Activated CD4-positive, alpha-beta T cell treated with anti-CD3 and anti-CD28 coated beads, Interleukin-2, Interleukin-6, amounts not matched to agents 100 ng/mL and 50 ng/mL, durations not matched to agents 16 hours and 8 hours (primary cell): ENCODE measurements at places on chromosomes 3 and 15.
A peak's percentile ranks its signal among the peaks of the same experiment; 100 is the strongest.

GRCh38 chr3:9946112-9947024 is 5.8 kb downstream of the PRRT3 start:
- DNase-seq, result peak; percentile 81

GRCh38 chr3:195196266-195196665 is 74.7 kb downstream of the XXYLT1 start:
- DNase-seq, result no peak

GRCh38 chr15:64807751-64808222 is 17.7 kb downstream of the PIF1 start:
- DNase-seq, result no peak

DNA sequence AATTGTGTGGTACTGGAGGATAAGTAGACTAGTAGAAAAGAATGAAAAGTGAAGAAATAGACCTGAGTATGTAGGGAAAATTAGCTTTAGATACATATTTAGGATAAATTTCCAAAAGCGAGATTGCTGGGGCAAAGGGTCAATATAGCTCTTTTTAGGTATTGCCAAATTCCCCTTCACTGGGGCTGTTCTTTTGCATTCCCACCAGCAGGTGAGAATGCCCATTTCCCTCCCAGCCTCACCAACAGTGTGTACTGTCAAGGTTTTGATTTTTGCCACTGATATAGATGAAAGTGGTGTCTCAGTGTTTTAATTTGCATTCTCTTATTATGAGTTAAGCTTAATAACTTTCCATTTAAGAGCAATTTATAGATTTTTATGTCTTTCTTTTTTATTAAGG is 35.7 kb upstream of the BHLHE40 start:
- no peak for DNase-seq

- no peak for DNase-seq
Measured at GRCh38 chr3:128320551-128321340, 145.9 kb downstream of the DNAJB8 start.

GRCh38 chr3:47536967-47537366 is 23.5 kb upstream of the ELP6 start:
- DNase-seq, result no peak

- no peak for DNase-seq
Measured at GRCh38 chr3:152857082-152857481, 22.2 kb downstream of the P2RY1 start.

GRCh38 chr3:184361532-184361931 is at the start of the genes CLCN2 and POLR2H:
CLCN2 (minus strand) TSS chr3:184361605; CDS start chr3:184361479, 126 bp downstream.
POLR2H (plus strand) TSS chr3:184361710; CDS start chr3:184363493, 1,783 bp downstream.
- peak; percentile 58 for DNase-seq

DNA sequence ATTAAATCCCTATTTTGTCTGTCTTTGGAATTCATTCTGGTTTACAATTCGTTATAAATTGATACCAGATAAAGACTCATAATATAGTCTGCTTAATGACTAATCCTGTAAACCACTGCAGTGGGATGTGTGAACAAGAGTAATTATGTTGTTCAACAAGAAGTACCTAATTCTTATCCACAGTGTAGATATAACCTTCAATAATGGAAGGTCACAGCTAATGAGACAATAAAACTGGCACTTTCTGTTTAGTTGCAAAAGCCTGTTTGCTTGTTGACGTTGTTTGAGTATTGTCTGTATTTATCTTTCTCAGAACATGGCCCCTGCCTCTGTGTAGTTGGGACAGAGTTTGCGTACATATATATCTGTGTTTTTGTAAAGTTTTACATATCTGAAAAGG is 26.7 kb downstream of the PIAS1 start:
- DNase-seq, result no peak

GRCh38 chr3:8283193-8283592 is 218.4 kb upstream of the LMCD1 start:
- DNase-seq, result no peak

GRCh38 chr15:100595964-100596363 is 6.0 kb downstream of the LINS1 start:
- DNase-seq, result peak; percentile 27

- DNase-seq, result no peak
Measured at GRCh38 chr15:70475407-70475781, 288.0 kb downstream of the UACA start.

DNA sequence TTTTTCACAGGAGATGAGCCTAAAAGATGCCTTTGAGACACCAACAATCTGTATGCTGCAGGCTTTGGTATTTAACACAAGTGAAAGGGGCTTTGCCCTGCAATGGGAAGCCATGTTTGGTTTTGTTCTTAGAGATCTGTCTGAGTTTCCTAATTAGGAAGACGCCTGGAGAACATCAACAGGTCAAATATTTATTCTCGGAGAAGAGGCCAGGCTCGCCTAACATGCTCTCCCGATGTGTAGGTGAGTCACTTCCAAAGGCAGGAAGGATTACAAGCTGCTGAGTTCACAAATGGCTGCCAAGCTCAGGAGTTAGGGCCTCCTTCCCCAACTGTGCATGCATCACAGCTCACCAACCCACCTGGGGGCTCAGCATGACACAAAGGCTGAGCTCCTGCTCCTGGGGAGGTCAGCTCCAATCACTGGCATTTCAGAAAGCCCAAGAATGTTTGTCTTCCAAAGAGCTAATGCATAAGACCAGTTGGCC is 119.5 kb upstream of the PRICKLE2 start:
- no peak for DNase-seq

GRCh38 chr15:90869601-90870353 is 1.4 kb downstream of the FURIN start:
- peak; percentile 82 for DNase-seq

GRCh38 chr3:53464424-53464823 is 30.0 kb upstream of the CACNA1D start:
- DNase-seq, result no peak

- no peak for DNase-seq
Measured at GRCh38 chr3:29100292-29100691, 180.6 kb upstream of the RBMS3 start.

- DNase-seq, result no peak
Measured at GRCh38 chr3:48625600-48625999, 4.0 kb upstream of the TMEM89 start.

GRCh38 chr3:155908086-155908485 is 37.6 kb downstream of the GMPS start:
- peak; percentile 31 for DNase-seq

DNA sequence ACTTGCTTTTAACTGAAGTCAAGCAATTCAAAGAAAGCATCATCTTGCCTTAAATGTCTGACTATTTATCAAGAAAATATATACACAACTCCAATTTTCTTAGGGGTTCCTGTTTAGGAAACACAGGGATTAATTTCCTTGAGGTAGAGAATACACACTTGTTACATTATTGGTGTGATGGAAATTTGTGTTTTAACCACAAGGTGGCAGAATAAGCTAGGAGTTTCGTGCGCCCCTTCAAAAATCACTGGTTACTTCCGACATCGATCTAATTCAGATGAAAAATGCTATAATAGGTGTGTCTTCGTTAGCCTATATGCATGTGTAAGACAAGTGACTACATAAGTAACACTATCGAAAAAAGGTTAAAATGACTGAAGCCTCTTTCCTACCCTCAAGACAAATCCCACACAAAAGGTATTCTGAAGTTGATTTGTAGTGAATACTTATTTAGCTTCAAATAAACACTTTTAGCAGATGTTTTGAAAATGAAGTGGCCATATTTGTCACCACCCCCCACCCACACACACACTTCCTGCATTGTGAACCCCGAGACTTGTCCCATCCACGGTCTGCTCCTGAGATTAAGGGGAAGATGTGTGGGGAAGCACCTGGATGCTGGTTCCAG is 246.5 kb downstream of the ROBO1 start:
- peak; percentile 42 for DNase-seq

GRCh38 chr3:120148187-120148949 is 54.1 kb upstream of the GSK3B start:
- no peak for DNase-seq

DNA sequence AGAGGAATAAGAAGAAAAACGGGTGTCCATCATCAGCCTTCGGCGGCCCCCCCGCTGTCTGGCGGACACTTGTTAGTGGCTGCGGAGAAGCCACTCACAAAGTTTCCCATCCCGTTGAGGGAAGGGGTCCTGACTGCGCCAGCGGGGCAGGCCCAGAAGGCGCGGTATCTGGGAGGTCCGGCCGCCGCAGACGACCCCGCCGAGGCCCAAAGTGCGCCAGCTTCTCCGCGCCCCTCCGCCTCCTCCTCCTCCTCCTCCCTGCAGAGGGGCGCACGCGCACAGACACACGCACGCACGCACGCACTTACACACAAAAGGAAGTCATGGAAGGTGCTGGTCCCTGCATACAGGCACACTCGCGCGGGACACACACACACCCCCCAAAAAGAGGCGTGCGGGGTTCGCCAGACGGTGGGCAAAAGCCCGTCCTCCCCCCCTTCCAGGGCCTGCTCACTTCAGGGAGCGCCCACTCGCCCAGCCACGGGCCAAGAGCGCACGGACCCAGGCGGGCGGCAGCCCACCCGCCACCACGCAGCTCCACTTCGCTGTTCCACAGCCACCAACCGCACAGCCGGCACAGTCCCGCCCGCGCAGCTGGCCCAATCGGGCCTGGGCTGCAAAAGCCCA is 18.0 kb downstream of the ZNF148 start:
- peak; percentile 46 for DNase-seq

DNA sequence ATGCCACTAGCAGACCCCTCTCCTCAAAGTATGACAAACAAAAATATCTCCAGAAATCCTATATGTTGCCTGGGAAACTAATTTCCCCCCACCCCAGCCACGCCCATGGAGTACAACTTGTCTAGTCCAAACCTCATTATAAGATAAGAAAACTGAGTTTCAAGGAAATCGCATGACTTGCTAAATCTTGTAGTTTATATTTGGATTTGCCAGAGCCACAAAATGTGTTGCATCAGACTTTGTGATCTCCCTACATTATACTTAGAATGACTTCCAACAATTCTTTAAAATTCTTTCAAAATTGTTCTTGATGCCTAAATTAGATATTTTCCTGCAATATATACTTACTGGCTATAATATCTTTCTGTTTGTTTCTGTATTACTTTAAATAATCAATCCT is 1034.4 kb downstream of the IGSF11 start:
- DNase-seq, result no peak

- no peak for DNase-seq
Measured at GRCh38 chr3:173932624-173933023, 535.1 kb downstream of the NLGN1 start.

GRCh38 chr3:58117561-58118181 is 93.1 kb downstream of the DNASE1L3 start:
- DNase-seq, result no peak

DNA sequence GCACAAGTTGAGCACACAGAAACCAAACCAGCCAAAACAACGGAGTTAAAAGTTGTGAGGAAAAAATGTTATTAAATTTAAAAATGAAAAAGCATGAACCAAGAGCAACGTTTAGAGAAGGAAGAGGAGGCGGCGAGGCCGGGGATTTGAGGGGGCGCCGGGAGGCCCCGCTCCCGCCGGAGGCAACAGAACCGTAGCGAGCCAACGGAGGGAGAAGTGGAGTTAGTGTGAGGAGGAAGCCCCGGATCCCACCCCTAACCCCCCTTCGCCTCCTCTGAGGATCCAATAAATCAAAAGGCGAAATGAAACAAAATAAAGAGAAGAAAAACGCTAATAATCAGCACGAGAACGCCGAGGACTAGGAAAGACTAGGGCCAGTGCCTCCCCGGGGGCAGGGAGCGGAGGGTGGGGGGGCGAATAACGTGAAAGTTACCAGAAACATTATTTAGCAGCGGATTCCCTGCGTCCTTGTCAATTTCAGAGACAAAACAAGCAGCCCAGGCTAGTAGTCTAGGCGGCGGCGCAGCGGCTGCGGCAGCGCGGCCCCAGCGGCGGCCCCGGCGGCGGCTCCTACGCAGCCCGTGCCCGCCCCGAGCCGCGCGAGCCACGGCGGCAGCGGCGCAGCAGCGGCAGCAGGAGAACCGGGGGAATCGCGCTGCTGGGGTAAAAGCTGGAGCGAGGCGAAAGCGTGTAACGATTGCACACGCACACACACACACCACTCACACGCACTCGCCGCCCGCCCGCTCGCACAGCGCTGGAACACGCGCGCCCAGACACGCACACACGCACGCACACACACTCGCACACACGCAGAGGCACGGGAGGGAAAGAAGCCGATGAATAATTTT is 1.7 kb downstream of the MEIS2 start:
- DNase-seq, result peak; percentile 25

GRCh38 chr3:156518726-156519125 is 36.2 kb downstream of the SSR3 start:
- DNase-seq, result no peak

DNA sequence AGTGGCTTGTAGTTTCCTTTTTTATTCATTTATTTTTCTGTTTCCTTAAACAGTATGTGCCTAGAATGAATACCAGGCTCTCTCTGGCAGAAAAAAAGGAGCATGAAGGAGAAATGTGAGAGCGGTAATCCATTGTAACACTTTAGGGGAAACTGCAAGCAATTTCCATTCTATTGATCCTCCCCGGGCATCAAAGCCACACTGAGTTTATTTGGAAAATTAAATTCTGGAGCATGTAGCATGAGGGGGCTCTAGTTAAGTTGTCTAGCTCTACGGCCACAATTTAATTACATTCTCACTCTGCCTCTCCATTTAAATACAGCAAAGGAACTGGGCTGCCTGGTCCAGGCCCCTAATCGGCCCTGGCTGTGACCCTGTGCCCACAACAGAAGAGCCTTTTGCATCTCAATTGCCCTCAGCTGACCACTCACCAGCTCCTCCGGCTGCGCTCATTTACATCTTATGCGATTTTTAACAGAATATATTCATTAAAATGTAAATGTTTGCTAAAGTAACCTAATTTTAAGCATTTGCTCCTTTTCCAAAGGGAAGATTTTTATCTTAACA is 72.9 kb downstream of the MEGF11 start:
- DNase-seq, result no peak

DNA sequence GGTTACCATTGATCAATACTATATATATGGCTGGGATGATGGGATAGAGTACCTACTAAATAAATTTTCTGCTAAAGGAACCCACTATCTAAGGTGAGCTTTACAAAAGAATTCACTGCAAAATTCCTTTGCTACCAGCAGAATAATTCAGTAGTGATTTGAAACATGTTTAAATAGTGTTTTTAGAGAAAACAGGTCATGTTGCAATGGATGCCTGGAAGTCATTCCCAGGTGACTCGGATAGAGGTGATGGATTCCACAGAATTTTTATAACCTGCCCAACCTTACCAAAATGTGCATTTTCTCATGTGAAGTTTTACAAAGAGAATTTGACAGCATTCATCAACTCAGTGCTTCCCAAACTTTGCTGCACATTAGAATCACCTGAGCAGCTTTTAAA is 53.2 kb downstream of the CEP152 start:
- DNase-seq, result no peak

DNA sequence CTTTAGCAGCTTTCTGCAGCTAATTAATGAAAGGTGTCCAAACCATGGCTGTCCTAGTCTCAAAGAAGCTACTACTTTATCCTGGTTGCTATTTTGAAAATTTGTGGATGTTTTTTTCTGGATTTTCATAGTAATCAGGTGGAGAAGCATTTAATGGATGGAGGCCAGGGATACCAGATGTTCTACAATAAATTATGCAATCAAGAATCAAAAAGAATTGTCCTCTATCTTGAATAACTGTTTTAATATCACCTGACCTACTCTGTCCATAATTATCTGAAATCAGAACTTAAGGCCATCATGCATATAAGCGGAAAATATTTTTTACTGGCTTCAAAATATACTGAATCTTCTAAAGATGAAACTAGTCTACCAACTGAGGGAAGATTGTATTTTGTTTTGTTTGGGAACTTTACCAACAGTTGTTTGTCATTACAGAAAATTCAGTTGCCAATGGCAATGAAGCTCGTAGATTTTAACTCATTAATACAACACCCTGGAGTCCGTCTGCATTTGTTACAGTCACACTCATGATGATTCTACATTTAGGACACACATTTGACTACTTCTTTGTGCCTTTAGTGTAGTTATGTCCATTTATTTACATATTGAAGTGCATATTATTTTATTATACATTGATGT is 762.3 kb upstream of the GRM7 start:
- no peak for DNase-seq

GRCh38 chr3:129558772-129559564 is 16.0 kb downstream of the H1-8 start:
- no peak for DNase-seq
